ENCODE measurements at places on chromosomes 12 and 14.

- DNase-seq, result no peak
Observed at GRCh38 chr12:127277882-127278281, 989.1 kb upstream of the TMEM132C start.

DNA sequence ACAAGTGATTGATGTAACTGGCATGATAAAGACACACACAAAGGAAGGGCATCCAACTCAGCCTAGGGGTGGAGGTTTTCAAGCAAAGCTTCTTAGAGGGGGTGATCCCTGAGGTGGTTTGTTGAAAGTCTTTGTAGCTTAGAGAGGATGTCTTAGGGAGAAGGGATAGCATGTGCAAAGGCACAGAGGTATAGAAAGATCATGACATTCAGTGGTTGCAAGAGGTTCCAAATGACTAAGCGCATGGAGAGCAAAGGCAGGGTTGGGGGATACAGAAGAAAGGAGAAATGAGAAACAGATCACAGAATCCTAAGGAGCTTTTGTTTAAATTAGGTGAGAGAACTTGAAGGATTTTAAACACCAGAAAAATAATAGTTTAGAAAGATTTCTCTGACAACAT, 5.2 kb upstream of the CCT2 start:
- no peak for DNase-seq

DNA sequence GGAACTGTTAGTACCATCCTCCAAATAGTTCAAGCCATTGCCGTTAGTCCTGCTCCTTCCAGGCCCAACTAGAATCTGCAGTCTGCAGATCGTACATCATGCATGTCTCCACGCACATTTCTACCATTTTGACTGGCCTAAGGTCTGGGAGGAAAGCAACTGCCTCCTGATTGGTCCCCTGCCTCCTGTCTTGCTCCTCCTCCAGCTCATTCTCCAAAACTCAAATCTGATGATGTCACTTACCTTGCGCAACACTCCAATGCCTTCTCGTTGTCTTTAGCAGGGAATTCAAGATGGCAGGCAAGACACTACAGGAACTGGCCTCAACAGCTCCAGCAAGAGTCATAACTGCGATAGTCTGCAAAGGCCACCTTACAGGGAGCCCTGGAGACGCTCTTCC, 9.7 kb upstream of the HCAR1 start:
- DNase-seq, result no peak

- no peak for DNase-seq
Observed at GRCh38 chr14:33567023-33567728, 383.7 kb downstream of the EGLN3 start.

DNA sequence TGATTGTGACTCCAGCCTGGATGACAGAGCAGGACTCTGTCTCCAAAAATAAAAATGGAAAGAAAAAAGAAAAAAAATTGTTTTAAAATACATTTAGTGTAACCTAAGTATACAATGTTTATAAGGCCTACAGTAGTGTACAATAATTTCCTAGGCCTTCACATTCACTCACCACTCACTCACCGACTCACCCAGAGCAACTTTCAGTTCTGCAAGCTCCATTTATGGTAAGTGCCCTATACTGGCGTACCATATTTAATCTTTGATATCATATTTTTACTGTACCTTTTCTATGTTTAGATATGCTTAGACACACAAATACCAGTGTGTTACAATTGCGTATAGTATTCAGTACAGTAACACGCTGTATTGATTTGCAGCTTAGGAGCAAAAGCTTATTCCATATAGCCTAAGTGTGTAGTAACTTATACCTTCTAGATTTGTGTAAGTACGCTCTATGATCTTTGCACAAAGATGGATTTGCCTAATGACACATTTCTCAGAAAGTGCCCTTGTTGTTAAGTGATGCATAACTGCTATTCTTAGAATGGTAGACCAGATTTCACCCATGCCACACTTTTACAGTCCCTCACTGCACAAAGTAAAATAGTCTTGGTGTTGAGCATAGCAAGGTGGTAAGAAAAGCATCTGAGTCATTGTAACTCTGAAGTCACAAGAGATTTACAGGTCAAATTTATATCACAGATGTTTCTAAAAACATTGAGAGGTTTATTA, 151.9 kb downstream of the LRRK2 start:
- DNase-seq, result no peak

DNA sequence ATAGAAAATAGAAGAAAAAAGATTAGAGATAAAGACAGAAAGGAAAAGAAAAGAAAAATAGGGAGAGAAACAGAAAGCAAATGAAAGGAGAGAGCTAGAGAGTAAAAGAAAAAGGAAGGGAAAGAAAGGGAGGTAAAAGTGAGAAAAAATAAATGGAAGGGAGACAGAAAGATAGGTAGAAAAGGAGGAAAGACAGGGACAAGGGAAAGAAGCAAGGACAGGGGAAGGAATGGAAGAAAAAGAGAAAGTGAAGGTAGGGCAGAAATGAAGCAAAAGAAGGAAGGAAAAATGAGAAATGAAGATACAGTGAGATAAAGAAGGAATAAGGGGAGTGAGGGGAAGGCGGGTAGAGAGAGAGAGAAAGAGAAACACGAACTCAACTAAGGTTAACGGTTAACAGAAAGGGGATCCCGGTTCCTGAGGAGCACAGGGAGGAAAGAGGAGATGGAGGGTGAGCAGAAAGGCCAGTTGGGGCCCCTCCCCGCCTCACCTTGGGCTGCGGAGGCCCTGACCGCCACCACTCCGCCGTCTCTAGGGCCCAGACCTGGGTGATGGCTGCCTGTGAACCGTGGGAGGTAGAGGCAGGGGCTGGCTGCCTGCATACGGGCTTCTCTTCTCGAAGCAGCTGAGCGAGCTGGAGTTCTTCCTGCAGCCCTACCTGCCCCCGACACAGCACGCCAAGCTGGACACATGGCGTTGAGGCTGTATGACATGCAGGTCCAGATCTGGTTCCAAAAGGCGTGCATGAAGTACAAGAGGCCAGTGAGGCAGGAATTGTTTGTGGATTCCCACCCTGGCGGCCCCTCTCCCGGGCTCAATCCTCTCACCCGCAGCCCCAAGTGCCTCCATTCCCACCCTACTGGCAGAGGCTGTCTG, 59.5 kb downstream of the SMUG1 start:
- no peak for DNase-seq

DNA sequence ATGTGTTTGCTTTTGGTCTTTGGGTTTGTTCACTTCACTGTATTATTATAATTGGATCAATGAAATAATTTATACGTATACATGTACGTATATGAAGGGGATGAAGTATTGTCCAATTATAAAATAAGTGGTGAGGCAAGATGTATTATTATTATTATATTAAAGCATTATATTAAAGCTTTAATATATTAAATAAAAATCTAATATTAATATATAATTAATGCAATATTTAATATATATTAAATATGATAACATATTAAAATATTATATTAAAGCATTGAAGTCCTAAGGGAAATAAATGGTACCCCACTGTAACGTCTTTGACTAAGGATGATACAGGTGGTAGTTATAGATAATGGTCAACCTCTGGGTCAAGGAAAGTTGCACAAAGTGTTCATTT, 63.7 kb upstream of the RTL1 start:
- no peak for DNase-seq

DNA sequence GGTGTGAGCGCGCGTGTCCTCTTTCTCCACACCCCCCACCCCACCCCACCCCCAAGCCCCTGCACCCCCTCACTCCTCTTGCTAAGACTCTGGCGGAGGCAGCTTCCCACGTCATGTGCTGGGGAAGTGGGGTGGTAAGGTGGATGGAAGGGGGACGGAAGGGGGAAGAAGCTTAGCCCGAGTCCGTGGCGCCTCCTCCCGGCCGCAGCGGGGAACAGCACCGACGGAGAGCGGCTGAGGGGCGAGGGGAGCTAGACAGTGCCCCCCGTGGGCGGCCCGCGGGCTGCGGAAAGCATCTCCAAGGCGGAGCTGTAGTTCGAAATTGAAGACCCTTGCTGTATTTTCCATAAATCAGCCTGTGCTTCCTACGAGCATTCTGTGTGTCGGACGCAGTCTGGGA, 588 bp upstream of the GRIN2B start:
- no peak for DNase-seq

All from smooth muscle cell of the brain vasculature (primary cell).